Tracheal epithelial cell (primary cell): ENCODE measurements at places on chromosomes 2 and 18. TPM values are rescaled to one million over a fixed set of nuclear protein-coding genes. Genes with fewer than 3 reads are reported as not detected.

REG3G gene
- not detected in 2 replicates for total RNA-seq

ALLC gene
- not detected in 2 replicates for total RNA-seq

NGEF gene
- total RNA-seq: 0.21 and 0.96 TPM in 2 replicates

CCDC121 gene
- total RNA-seq: 0.85 and 1.9 TPM in 2 replicates

MARCO gene
- total RNA-seq: not detected in 2 replicates

MYOM1 gene
- total RNA-seq: 0.43 and 0.96 TPM in 2 replicates

CNTNAP5 gene
- total RNA-seq: not detected in 2 replicates

SCYGR4 gene
- not detected in 2 replicates for total RNA-seq

ACTG2 gene
- not detected in 2 replicates for total RNA-seq

MLPH gene
- 9.9 and 16.4 TPM in 2 replicates for total RNA-seq

CD8B2 gene
- total RNA-seq: not detected in 2 replicates

DQX1 gene
- total RNA-seq: 2.8 and 4.6 TPM in 2 replicates

LAMA3 gene
- total RNA-seq: 582 and 598 TPM in 2 replicates

TRIP12 gene
- total RNA-seq: 166 and 211 TPM in 2 replicates

CHST10 gene
- total RNA-seq: 0.43 and 1.2 TPM in 2 replicates

CHRND gene
- not detected in 2 replicates for total RNA-seq

DES gene
- not detected in 2 replicates for total RNA-seq

HOXD9 gene
- total RNA-seq: 0.72 TPM in 1 of 2 replicates, not detected in the other

MRPL33 gene
- 33.7 and 77.8 TPM in 2 replicates for total RNA-seq
